GM12878 (cell line): ENCODE measurements at places on chromosomes 5 and 9. TPM values are rescaled to one million over a fixed set of nuclear protein-coding genes. Genes with fewer than 3 reads are reported as not detected.

Gene ARHGEF28
- total RNA-seq = 0.15 and 0.19 TPM in 2 replicates

Gene PHF24
- not detected in 2 replicates for total RNA-seq

Gene FCN2
- total RNA-seq = not detected in 2 replicates

Gene ROR2
- total RNA-seq = 0.05 TPM in 1 of 2 replicates, not detected in the other

Gene SIT1
- 83.3 and 84.9 TPM in 2 replicates for total RNA-seq

Gene OR1J2
- not detected in 2 replicates for total RNA-seq

Gene SLC6A7
- 0.08 TPM in 1 of 2 replicates, not detected in the other for total RNA-seq

Gene TAS2R1
- not detected in 2 replicates for total RNA-seq

Gene LCN9
- total RNA-seq = not detected in 2 replicates

Gene BOD1
- 26.9 and 30.5 TPM in 2 replicates for total RNA-seq

Gene MYMK
- total RNA-seq = not detected in 2 replicates

Gene CXCL14
- total RNA-seq = not detected in 2 replicates

Gene FST
- 0.23 and 0.43 TPM in 2 replicates for total RNA-seq

Gene TMEM203
- 43.8 and 44.9 TPM in 2 replicates for total RNA-seq

Gene KIF4B
- total RNA-seq = 0.05 TPM in 1 of 2 replicates, not detected in the other

Gene ADGRD2
- not detected in 2 replicates for total RNA-seq

Gene ATOX1
- total RNA-seq = 140 and 158 TPM in 2 replicates

Gene DIPK1B
- total RNA-seq = 0.21 and 0.32 TPM in 2 replicates

Gene ENTR1
- 75.4 and 81.7 TPM in 2 replicates for total RNA-seq

Gene C9orf40
- 18.5 and 21.5 TPM in 2 replicates for total RNA-seq

Gene SMC2
- 42.2 and 43.5 TPM in 2 replicates for total RNA-seq

Gene ASTN2
- total RNA-seq = 6.9 and 7.5 TPM in 2 replicates

Gene SLC23A1
- 4.1 and 4.7 TPM in 2 replicates for total RNA-seq

Gene DENND4C
- 26.5 and 27.5 TPM in 2 replicates for total RNA-seq

Gene INSL4
- total RNA-seq = not detected in 2 replicates

Gene SHROOM1
- total RNA-seq = 3.2 TPM in 2 replicates

Gene PCDHGA3
- 0.08 and 0.10 TPM in 2 replicates for total RNA-seq

Gene ADAMTSL2
- total RNA-seq = 0.05 TPM in 1 of 2 replicates, not detected in the other

Gene NDOR1
- total RNA-seq = 28.2 and 32.9 TPM in 2 replicates

Gene GNAQ
- 1.0 and 1.1 TPM in 2 replicates for total RNA-seq

Gene EPB41L4A
- 0.28 and 1.3 TPM in 2 replicates for total RNA-seq

Gene FRMPD1
- not detected in 2 replicates for total RNA-seq

Gene PCDHAC2
- not detected in 2 replicates for total RNA-seq

Gene TRIM32
- 21.4 and 23.8 TPM in 2 replicates for total RNA-seq

Gene SPDL1
- total RNA-seq = 34.5 and 39.2 TPM in 2 replicates

Gene TXNDC8
- total RNA-seq = not detected in 2 replicates

Gene SVEP1
- total RNA-seq = 0.03 and 0.05 TPM in 2 replicates

Gene SPINK4
- total RNA-seq = not detected in 2 replicates

Gene NUTM2G
- total RNA-seq = not detected in 2 replicates

Gene TMEFF1
- 0.38 and 0.58 TPM in 2 replicates for total RNA-seq

Gene DNAJC18
- total RNA-seq = 16.9 and 19.7 TPM in 2 replicates

Gene N4BP3
- total RNA-seq = 11.4 and 13.0 TPM in 2 replicates

Gene KDM3B
- total RNA-seq = 41.0 and 43.1 TPM in 2 replicates

Gene RASA1
- 26.1 and 26.9 TPM in 2 replicates for total RNA-seq

Gene KLF9
- total RNA-seq = 0.95 and 1.1 TPM in 2 replicates

Gene JAKMIP2
- 1.5 TPM in 2 replicates for total RNA-seq

Gene SCAI
- total RNA-seq = 6.9 and 8.1 TPM in 2 replicates

Gene CER1
- not detected in 2 replicates for total RNA-seq

Gene TAF1L
- not detected in 2 replicates for total RNA-seq

Gene LRRTM2
- total RNA-seq = 0.05 TPM in 1 of 2 replicates, not detected in the other

Gene TNC
- 0.46 and 0.66 TPM in 2 replicates for total RNA-seq

Gene BAAT
- total RNA-seq = 0.16 and 0.26 TPM in 2 replicates

Gene FBXO4
- 14.8 and 16.5 TPM in 2 replicates for total RNA-seq

Gene MARCOL
- not detected in 2 replicates for total RNA-seq

Gene FGD3
- 13.2 and 14.4 TPM in 2 replicates for total RNA-seq

Gene CHSY3
- total RNA-seq = not detected in 2 replicates
